ENCODE measurements at places on chromosomes 11 and 22.

- no peak for DNase-seq
Observed at GRCh38 chr11:112780351-112781087, 180.7 kb upstream of the NCAM1 start.

DNA sequence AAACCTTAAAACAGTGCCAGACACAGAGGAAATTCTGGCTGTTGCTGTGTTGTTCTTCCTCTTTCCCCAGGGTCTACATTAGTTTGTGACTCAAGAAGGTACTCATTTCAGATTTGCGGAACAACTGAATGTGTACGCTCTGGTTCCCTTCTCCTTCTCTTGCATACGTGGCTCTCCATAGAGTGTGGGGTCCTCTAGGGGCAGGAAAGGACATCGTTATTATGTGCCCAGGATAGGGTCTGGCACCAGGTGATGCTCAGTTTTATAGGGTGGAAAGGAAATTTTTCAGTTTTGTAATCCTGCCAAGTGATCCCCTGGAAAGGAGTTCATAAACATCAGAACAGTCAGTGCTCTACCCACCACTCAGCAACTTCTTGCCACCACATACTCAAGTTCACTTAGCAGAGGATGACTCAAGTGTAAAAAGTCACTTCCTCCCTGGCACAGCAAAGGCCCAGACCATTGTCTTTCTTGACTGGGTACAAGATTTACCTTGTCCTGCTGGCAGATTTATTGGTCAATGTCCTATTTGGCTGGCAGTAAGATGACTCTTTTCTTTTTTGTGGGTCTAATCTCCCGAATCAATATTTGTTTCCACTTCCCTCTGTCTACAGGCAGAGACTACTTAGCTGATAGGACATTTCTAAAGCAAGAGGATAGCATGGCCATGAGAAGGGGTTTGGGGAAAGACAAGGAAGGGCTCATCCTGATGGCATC lies 246.0 kb upstream of the TENM4 start:
- no peak for DNase-seq

DNA sequence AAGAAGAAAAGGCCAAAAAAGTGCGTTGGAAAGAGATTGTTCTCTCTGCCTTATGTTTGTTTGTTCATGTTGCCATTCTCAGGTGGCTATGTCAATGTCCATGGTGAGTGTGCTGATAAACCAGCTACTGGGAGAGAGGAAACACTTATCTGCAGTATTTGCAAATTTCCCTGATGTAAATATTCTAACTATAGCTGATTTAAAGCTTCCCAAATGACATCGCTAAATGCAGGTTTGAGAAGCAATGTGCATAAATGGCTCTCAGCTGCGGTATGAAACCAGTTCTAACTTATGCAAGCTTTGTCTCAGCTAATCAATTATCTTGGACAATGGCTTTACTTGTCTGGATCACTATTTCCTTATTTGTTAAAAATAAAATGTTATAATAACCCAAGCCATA lies 312.5 kb upstream of the ANO3 start:
- no peak for DNase-seq

DNA sequence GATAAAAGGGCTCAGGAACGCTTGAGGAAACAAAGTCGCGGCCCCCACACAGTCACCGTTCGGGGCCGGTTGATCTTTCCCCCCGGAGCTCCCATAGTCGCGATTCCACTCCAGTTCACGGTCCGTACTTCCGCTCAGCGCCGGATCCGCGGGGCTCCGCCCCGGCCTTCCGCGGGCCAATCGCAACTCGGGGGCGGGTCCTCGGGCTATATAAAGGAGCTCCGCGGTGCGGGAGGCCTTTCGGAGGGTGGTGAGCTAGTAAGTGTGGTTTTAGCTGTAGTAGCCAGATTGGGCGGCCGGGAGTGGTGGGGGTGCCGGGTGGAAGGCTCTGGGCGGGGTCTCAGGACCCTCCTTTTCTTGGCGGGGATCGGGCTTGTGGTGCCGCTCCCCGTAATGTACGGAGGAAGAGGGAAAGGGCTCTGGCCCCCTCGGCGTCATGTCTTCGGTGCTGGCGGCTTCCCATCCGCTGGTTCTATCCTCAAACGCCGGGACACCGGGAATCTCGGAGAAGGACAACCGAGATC lies at the start of the genes C11orf98 and CSKMT:
Gene C11orf98, minus strand, starts transcription at position 136 of the 524 bp plus-strand sequence. Its CDS starts 41 bp downstream, at position 95.
Gene CSKMT, plus strand, starts transcription at position 238 of the 524 bp plus-strand sequence. CDS start 568 bp downstream, outside the sequence.
- DNase-seq: peak; percentile 96

- no peak for DNase-seq
Observed at GRCh38 chr11:58024601-58025091, 965 bp downstream of the OR9Q1 start.

DNA sequence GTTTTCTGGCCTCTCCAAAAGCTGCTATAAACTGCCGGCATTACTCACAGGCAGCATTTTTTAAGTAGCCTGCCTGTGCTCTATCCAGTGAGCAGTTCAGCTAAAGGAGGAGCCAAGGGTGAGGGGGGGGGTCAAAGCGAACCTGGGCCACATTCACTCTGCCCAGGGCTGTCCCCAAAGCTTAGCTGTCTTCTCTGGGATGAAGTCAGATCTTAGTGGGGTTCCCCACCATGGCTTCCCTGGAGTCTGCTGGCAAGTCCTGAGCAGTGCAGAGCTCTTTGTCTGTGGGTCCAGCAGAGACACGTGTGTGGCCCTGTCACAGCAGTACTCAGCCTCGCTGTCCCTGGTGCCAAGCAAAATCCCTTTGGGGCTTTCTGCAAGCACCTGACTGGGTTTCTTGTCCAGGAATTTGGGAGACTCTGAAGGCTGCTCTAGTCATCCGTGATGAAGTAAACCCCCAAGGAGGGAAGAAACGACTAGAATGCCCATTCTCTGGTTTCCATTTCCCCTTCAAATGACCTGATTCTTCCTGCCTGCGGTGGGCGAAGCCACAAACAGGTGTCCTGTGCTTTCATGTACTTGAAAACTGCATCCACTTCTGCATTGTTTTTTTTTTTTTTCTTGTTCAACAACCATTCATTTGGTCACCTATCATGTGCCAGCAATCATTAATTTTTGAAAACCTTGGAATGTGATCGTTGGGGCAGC lies 2.6 kb downstream of the KCNJ5 start:
- no peak for DNase-seq

DNA sequence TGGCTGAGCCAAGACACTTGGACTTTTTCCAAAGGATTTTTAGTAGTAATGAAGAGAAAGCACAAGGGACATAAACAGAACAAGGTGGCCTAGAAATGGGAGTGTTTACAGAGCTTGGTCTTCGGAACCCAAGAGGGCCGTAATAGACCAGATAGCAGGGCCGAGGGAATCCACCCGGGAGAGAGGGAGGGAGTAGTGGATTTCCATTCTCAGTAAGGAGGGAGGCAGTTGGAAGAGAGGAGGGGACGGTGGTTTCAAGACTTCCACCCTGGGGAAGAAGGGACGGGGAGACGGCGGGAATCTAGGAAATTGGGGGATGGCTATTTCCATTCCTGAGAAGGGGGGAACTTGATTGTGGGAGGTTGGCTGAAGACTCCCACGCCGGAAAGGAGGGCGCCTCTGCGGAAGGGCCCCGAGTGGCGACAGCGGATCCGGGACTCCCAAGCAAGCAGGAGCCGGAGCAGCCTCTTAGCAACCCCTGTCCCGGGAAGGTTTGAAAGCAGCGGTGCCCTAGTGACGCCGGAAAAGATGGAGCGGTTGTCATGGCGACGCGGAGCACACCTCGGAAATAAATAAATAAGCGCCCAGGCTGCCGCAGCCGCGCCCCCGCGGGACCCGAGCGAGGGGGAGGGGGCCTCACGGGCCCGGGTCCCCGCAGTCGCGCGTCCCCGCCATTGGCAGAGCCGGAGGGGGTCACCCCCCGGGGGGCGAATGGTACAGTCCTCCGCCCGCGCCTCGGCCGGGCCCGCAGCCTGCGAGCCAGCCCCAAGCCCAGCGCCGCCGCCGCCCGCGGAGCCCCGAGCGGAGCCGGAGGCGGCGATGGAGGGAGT lies 31.6 kb downstream of the EIF3F start:
- peak; percentile 95 for DNase-seq

DNA sequence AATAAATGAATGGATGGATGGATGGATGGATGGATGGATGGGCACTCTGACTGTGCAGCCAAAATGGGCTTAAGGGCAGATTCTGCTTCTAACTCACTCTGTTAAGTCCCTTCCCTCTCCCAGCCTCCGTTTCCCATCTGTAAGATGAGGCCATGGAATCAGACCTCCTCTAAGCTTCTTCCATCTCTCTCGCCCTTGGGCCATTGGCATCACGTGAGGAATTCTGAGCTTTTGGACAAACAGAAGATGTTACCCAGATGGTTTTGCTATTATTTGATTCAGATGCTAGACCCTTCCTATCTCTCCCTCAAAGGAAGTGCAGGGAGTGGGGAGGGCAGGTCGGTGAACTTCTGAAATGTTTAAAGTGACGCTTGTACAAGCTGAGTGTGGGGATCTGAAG lies 4.0 kb upstream of the CYTH4 start:
- no peak for DNase-seq

DNA sequence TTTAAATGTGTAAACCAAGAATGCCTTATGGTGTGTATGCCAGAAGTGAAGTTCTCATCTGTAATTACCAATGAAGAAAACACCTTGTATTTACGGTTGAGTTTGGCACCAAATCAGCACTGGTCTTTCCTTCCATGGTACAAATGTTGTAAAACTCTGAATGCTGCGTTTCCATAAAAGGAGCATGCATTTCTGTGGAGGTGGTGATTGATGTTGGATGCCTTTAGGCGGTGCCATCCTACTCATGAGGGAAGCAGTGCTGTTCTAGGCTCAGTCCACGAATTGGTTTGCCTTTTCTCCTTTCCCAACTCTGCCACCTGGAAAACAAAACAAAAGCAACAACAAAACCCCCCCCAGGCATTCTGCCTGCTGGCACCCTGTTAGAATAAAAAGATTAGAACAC lies 124.4 kb downstream of the TEAD1 start:
- DNase-seq: no peak

Measured in natural killer cell (primary cell).